ELF-1 (cell line): ENCODE measurements at places on chromosomes 12 and 14.

DNA sequence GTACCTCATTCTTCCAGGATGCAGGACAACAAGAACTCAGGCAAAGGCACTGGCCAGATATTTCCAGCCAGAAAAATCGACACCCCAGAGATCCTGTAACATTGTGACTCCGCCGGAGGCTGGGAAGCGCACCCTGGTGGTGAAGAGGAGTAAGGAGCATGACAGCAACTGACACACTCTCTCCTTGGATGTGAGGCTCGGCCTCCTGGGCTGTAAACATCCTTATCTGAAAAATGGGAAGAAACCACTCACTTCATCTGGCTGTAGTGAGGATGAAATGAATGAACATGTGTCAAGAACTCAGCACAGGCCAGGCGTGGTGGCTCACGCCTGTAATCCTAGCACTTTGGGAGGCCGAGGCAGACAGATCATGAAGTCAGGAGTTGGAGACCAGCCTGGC lies 27.5 kb downstream of the TCHP start:
- DNase-seq: peak; percentile 24

GRCh38 chr14:100675699-100676684 lies 50.7 kb upstream of the DLK1 start:
- DNase-seq: no peak

GRCh38 chr12:9256341-9256740 lies 48.1 kb upstream of the PZP start:
- peak; percentile 8 for DNase-seq

DNA sequence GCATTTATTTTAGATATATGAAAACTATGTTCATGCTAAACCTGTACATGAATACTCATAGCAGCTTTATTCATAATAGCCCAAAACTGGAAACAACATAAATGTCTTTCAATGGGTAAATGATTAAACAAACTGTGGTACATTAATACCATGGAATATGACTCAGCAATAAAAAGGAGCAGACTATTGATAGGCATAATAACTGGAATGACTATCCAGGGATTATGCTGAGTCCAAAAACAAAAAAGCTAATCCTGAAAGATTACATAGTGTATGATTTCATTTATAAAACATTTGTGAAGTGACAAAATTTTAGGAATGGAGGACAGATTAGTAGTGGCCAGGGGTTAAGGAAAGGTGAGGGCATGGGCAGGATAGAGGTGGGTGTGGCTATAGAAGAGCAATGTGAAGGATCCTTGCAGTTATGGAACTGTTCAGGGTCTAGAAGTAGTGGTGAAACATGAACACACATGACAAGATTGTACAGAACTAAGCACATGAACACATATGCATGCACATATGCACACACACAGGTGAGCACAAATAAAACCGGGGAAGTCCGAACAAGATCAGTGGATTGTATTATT lies 61.1 kb upstream of the CDKN3 start:
- no peak for DNase-seq

- no peak for DNase-seq
Measured at GRCh38 chr14:51593397-51593796, 58.3 kb upstream of the FRMD6 start.

DNA sequence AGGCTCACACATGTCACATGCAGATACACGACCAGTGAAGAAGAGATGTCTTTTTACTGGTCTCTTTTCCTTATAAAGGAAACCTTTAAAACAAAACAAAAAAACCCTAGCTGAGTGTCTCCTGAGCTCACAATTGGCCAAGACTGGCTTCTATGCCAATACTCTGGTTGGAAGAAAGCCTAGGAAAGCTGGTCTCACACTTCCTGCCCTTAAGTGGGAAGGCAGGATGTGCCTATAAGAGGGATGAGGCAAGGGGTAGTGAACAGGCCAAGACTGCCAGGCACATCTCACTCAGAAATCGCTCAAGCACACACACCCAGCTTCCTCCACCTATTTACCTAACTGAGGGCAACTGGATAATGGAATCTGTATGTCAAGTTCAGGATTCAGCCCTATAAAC lies 50.0 kb downstream of the SOCS2 start:
- no peak for DNase-seq

DNA sequence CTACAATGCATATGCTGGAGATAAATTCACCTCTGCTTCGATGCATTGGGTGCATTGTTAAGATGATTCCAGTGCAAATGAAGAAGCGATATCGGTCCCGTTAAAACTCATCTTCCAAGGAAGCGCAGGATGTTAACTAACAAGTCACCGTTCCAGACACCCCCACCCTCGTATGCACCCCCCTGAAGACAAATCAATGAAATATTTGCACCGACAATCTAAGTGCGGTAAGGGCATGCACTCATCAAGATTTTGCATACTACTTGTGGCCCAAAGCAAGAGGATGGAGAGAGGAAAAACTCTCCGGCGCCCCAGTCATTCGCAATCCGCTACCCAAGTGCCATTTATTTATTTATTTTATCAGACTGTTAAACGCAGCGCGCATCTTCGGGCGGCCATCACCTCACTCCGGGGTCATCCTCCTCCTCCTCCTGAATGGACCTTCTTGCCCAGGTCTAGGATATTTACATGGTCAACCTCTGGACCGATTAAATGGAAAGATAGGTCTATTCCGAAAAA lies 1.2 kb downstream of the NOVA1 start:
- DNase-seq: peak; percentile 14

DNA sequence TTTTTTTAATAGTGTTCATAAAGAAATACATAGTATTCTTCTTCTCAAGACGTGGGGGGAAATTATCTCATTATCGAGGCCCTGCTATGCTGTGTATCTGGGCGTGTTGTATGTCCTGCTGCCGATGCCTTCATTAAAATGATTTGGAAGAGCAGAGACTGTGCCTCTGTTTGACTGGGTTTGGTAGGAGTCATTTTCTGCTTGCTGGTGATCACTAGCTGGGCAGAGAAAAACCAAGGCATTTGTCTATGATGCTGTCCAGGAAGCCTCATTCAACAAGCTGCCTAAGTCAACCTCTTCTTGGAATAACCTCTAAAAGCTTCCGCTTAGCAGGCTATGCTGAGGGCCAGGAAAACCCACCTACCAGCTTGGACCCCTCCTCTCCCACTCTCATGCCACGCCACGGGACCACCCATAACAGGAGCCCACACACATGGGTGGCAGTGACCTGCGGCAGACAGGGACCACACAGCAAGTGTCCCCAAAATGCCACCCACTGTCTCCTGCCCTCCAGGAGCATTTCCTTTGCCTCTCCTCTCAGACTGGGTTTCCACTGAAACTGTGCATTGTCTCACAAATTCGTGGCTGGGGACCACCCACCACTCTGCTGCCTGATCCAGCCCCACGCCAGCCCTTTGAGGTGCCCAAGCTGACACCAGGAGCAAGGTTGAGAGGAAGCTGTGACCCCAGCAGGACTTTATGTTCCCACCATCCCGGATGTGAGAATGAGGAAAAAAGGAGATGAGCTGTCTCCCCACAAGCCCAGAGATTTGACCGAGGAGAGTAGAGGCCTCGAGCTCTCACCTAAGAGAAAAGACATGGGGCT lies 36.8 kb downstream of the DAD1 start:
- no peak for DNase-seq

GRCh38 chr14:103121846-103122584 lies 1.2 kb upstream of the TNFAIP2 start:
- DNase-seq: peak; percentile 72

GRCh38 chr12:53233671-53234121 lies 1.7 kb upstream of the RARG start:
- no peak for DNase-seq

DNA sequence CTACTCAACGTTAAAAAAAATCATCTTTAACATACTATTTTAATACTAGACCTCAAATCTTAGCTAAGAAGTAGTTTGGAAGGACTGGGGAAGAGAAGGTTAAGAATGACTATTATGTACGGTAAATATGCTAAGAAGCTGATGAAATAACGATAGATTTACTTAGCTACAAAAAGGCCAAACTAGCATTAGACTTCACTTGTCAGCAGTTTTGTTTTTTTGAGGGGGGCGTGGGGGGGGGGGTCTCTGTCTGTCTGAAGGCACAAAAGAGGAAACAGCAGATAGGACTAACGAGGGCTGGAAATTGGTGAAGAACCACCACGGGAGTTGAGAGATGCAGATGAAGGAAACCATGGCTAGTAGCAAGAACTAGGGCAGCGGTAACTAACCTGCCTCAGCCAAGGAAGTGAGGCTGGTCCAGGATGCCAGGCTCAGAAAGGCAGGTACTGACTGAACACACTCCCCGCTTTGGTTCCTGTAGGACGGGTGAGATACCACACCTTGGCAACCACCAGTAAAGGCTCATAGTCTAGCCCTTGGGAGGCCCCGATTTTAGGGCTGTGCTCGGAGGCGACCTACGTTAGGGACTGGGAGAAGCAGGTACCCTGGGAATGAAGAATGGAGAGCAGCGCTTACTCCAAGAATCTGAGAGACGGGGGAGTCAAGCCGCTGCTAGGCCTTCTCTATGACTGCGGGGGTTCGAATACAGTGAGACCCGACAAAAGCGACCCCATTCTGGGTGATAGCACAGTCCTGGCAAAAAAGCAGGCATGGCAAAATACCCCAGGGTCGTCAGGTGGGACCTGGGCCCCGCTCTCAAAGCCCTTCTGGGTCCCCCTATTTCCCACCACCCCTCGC lies 675 bp downstream of the NEDD8 start:
- no peak for DNase-seq

DNA sequence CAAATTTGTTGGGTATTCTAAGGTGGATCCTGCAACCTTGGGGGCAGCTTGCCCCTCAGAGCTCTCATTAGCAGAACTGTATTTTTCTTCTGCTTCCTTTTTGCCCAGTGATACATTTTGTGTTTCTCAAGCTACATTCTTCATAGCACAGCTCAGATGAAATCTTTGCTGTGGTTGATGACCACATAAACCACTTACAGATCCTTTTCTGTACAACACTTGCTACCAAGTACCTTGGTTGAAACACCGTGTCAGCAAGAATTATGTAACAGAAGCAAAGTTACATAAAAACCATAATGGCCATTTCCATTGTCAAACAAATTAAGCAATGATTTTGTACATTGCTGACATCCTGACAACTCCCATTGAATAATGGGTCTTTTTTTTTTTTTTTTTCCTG lies 9.7 kb upstream of the PLBD1 start:
- no peak for DNase-seq

- no peak for DNase-seq
Measured at GRCh38 chr14:62734831-62735230, 310.4 kb downstream of the KCNH5 start.

DNA sequence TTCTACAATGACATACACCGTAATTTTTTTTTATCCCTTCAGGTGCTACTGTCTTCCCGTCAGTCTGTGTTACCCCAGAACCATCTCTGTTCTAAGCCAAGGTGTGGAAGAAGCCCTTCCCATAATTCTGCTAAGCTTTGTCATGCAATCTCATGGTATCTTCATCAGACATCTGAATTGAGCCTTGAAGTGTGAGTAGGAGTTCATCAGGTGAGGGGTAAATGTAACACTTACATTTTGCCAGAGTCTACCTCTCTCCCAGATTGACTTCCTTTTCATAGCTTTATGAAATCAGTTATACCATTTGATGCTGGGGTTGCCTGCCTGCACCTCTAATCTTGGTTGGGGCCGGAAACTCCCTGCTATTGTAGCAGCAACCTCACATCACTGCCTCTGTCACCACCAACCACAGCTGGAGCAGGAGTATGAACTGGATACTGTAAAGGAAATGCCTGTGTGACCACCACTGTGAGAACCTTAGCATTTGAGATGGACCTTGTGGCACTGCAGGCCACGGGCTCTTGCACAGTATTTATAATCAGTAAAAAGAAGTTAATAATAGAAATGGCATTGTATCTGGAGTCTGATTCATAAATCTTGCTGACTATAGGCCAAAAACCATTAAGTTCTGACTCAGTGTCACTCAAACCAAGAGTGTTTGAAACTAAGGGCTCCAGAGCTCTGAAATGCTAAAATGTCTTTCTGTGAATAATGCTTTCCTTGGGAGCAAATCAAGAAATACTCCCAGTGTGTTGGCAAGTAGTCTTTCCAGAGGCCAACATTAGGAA lies 58.7 kb upstream of the STK38L start:
- no peak for DNase-seq

DNA sequence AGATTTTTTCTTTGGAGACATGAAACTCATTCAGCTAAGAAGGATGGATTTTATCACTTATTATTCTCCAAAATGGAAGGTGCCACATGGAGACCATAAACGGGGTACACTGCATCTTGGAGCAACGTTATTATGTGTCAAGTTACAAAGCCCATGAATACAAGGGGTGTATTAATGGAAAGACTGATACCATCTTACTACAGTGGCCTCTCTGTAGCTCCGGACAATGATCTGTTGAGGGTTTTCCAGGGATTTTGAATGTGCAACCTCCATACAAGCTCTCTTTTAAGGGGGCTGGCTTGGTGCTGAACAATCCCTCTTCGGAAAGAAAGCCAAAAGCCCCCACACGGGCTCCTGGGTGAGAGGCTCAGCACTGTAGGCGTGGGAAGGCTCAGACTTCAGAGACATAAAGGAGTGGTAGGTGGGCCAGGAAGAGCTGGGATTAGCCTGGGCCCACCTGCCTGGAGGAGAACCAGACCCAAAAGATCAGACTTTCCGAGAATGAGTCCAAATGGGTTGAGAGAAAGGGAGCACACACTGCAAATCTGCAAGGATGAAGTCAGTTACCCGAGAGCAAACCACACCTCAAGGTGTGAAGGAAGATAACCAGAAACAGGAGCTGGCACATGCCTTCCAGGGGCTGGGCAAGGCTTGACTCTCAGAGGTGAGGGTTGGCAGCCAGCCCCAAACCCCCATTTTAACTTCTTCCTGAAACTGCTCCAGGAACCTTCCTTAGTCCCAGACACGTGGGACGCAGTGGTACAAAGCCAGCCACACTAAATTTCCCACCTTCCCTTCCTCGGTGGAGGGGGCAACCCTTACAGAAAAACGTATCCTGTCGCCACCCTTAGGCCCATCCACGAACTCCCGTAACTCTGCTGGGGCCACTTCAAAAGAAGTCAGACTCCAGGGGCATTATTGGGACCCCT lies 1.5 kb downstream of the VPS37B start:
- DNase-seq: no peak

- DNase-seq: no peak
Measured at GRCh38 chr12:21502872-21503271, 1.3 kb downstream of the GOLT1B start.

- DNase-seq: no peak
Measured at GRCh38 chr14:81144824-81145603, 75.7 kb downstream of the GTF2A1 start.

- DNase-seq: peak; percentile 38
Measured at GRCh38 chr12:48978741-48979601, 849 bp downstream of the WNT1 start.

- DNase-seq: no peak
Measured at GRCh38 chr14:24816929-24817211, 182.9 kb upstream of the GZMB start.
